Karpas-422 (cell line): ENCODE measurements at places on chromosomes 5 and 9. TPM values are rescaled to one million over a fixed set of nuclear protein-coding genes. Genes with fewer than 3 reads are reported as not detected.

NIM1K gene
- total RNA-seq: 9.3 and 10.2 TPM in 2 replicates

FAT2 gene
- total RNA-seq: not detected in 2 replicates

ASS1 gene
- not detected in 2 replicates for total RNA-seq

CTSV gene
- total RNA-seq: 0.22 and 6.5 TPM in 2 replicates

CEL gene
- total RNA-seq: 0.19 and 1.9 TPM in 2 replicates

- H3K27me3 ChIP-seq: no peaks in the 10 kb centered on the region
- H3K4me3 ChIP-seq: no peak overlapping the region
- H3K27ac ChIP-seq: no peak overlapping the region
These were observed 33.1 kb downstream of the FANCC start for GRCh38 chr9:95284162-95285080.

- H3K27ac ChIP-seq: no peak overlapping the region
- H3K4me3 ChIP-seq: no peak overlapping the region
- no peaks in the 10 kb centered on the region for H3K27me3 ChIP-seq
These were observed 11.3 kb upstream of the LHX2 start for GRCh38 chr9:124000161-124000783.

- no peak overlapping the region for H3K27ac ChIP-seq
- H3K36me3 ChIP-seq: no peaks in the 10 kb centered on the region
- H3K4me3 ChIP-seq: no peak overlapping the region
- DNase-seq: no peak
These were observed 432.4 kb downstream of the ACTL7B start for GRCh38 chr9:108423433-108423832.

- H3K4me3 ChIP-seq: no peak overlapping the region
- no peaks in the 10 kb centered on the region for H3K27me3 ChIP-seq
- DNase-seq: no peak
- no peaks in the 10 kb centered on the region for H3K4me1 ChIP-seq
- no peak overlapping the region for H3K27ac ChIP-seq
- no peaks in the 10 kb centered on the region for H3K36me3 ChIP-seq
These were observed 4.9 kb upstream of the ADRA1B start for GRCh38 chr5:159911349-159911748.

DNA sequence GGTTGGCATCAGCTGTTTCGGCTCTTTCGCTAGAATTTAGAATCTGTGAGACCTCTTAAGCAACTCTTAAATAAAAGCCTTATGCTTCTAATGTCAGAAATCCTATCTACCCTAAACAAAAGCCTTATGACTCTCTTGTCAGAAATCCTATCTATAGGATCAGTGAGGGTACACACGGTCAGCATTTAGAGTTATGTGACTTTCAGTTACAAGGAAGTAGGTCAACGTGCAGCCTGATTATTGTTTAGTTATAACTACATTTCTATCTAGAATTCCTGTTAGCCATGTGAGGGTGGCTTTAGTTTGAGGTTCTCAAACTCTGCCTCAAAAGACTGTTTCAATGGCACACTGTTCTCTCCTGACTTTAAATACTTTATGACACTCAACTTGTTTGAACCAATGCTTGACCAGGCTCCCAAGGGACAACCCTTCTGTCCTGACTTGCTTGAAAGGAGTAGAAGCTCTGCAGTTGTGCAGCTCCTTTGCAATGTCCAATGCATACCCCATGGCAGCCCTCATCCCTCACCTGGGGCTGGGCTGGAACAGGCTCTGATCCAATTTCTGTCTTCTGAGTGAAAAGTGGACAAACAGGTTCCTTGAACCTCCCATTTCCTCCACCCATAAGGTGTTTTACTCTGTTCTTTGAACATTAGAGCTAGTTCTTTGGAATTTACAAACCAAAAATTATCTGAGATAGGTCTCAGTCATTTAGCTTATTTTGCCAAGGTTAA, 251.6 kb upstream of the PIK3R1 start:
- no peaks in the 10 kb centered on the region for H3K36me3 ChIP-seq
- DNase-seq: no peak
- H3K27ac ChIP-seq: no peak overlapping the region
- no peak overlapping the region for H3K4me3 ChIP-seq
- no peaks in the 10 kb centered on the region for H3K27me3 ChIP-seq

- no peaks in the 10 kb centered on the region for H3K36me3 ChIP-seq
- no peaks in the 10 kb centered on the region for H3K4me1 ChIP-seq
- no peak overlapping the region for H3K27ac ChIP-seq
- no peaks in the 10 kb centered on the region for H3K27me3 ChIP-seq
These were observed 278.7 kb downstream of the PARP8 start for GRCh38 chr5:50945139-50945538.

- H3K36me3 ChIP-seq: peaks cover 7% of the 10 kb centered on the region; the same call in 1 of the 2 replicates
- H3K4me1 ChIP-seq: peaks cover 12% of the 10 kb centered on the region
- no peak overlapping the region for H3K27ac ChIP-seq
- DNase-seq: no peak
- H3K27me3 ChIP-seq: no peaks in the 10 kb centered on the region
- H3K4me3 ChIP-seq: no peak overlapping the region
These were observed 74.5 kb upstream of the SLC25A51 start for GRCh38 chr9:37978481-37978864.

DNA sequence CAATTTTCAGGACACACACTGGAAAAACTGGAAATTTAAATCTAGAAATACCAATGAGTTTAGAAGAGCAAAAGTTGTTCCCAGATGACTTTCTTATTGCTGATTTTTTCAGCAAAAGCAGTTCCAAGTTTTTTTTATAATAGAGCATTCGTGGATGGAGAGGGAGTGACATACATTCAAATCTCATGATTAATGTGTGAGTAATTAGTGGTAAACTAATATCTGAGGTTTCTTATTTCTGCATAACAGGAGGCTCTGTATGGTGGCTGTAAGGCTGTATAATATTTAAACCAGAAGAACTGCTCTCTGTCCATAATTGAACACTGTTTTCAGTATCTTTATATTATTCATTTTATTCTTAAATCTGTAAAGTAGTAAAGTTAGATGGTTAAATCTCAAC, 25.8 kb downstream of the LYSMD3 start:
- no peaks in the 10 kb centered on the region for H3K4me1 ChIP-seq
- H3K27me3 ChIP-seq: no peaks in the 10 kb centered on the region
- DNase-seq: no peak
- no peak overlapping the region for H3K4me3 ChIP-seq
- H3K36me3 ChIP-seq: peaks cover 64% of the 10 kb centered on the region

- H3K27ac ChIP-seq: no peak overlapping the region
- H3K36me3 ChIP-seq: peaks cover 11% of the 10 kb centered on the region; the same call in 1 of the 2 replicates
- H3K27me3 ChIP-seq: no peaks in the 10 kb centered on the region
- DNase-seq: no peak
These were observed 106.0 kb downstream of the SMIM23 start for GRCh38 chr5:171891595-171891994.

DNA sequence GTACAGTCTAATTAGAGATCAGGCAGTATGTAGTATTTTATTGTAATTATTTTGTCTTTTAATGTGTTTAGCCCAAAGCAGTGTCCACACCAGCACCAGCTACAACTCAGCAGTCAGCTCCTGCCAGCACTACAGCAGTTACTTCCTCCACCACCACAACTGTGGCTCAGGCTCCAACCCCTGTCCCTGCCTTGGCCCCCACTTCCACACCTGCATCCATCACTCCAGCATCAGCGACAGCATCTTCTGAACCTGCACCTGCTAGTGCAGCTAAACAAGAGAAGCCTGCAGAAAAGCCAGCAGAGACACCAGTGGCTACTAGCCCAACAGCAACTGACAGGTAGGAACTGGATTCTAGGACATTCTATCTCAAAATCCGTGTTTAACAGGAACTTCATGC, 23.2 kb downstream of the RAD23B start:
- no peak overlapping the region for H3K27ac ChIP-seq
- no peaks in the 10 kb centered on the region for H3K27me3 ChIP-seq
- H3K4me3 ChIP-seq: no peak overlapping the region
- H3K36me3 ChIP-seq: peaks cover 71% of the 10 kb centered on the region
- H3K4me1 ChIP-seq: peaks cover 23% of the 10 kb centered on the region

DNA sequence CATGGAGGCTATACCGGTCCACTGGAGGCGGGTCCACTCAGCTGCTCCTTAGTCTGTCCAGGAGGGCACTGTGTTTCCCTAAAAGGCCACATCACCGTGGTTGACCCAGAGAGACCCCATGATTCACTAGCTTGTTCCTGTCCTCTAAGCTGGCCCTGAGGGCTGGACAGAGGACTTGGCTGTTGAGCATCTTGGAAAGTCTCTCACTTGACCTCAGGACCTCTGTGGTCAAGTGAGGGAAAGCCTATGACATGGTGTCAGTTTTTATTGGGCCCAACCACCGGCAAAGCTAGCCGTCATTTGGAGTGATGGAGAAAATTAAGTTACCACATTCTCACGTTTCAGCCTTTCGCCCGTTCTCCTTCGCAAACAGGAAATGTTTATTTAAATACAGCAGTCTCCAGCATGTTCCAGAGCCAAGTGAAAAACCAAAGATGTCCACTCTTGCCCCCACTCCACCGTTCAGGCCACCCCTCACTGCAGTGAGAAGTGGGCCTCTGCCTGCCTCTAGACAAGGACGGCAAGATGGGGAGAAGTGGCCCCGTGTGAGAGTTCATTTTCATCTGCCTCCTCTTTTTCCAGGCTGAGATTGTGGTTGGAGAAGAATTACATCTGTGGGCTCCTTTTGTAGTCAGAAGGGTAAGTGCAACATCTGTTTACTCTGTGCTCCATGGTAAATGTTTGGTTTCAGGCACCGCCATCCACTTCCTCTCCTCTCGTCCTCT, 4.4 kb downstream of the SLIT3 start:
- H3K27ac ChIP-seq: no peak overlapping the region
- no peak for DNase-seq
- no peaks in the 10 kb centered on the region for H3K4me1 ChIP-seq

DNA sequence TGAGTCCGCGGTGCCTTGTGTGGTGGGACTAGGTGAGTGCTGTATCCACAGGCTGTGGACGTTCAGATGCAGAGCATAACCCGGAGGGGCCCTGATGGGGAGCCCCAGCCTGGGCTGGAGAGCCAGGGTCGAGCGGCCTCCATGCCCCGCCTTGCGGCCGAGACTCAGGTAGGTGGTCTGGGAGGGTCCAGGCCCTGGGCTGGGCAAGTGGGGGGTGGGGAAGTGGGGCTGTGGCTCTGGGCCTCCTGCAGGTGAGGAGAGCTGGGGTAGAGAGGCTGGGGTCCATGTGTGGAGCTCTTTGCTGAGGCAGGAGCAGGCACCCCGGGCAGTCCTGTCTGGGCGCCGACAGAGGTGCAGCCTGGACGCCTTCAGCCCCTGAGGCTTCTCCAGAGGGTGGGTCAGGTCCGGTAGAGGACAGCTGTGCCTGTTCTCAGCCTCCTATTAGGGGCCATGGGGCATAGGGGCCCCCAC, 241.1 kb downstream of the CACNA1B start:
- no peaks in the 10 kb centered on the region for H3K27me3 ChIP-seq
- H3K36me3 ChIP-seq: no peaks in the 10 kb centered on the region; the same call in 1 of the 2 replicates
- DNase-seq: no peak
- no peak overlapping the region for H3K27ac ChIP-seq
- H3K4me1 ChIP-seq: no peaks in the 10 kb centered on the region

GRCh38 chr5:95861221-95861863, 38.8 kb upstream of the GLRX start:
- no peaks in the 10 kb centered on the region for H3K36me3 ChIP-seq
- peaks cover 16% of the 10 kb centered on the region for H3K4me1 ChIP-seq
- H3K4me3 ChIP-seq: no peak overlapping the region
- H3K27ac ChIP-seq: no peak overlapping the region

GRCh38 chr9:82170866-82171265, 182.3 kb downstream of the SPATA31D1 start:
- H3K4me1 ChIP-seq: no peaks in the 10 kb centered on the region
- no peak overlapping the region for H3K27ac ChIP-seq
- H3K27me3 ChIP-seq: no peaks in the 10 kb centered on the region
- H3K36me3 ChIP-seq: no peaks in the 10 kb centered on the region
- no peak for DNase-seq
- H3K4me3 ChIP-seq: no peak overlapping the region

GRCh38 chr5:9374025-9374424, 171.8 kb downstream of the SEMA5A start:
- H3K27me3 ChIP-seq: no peaks in the 10 kb centered on the region
- H3K4me1 ChIP-seq: no peaks in the 10 kb centered on the region
- no peak overlapping the region for H3K27ac ChIP-seq

DNA sequence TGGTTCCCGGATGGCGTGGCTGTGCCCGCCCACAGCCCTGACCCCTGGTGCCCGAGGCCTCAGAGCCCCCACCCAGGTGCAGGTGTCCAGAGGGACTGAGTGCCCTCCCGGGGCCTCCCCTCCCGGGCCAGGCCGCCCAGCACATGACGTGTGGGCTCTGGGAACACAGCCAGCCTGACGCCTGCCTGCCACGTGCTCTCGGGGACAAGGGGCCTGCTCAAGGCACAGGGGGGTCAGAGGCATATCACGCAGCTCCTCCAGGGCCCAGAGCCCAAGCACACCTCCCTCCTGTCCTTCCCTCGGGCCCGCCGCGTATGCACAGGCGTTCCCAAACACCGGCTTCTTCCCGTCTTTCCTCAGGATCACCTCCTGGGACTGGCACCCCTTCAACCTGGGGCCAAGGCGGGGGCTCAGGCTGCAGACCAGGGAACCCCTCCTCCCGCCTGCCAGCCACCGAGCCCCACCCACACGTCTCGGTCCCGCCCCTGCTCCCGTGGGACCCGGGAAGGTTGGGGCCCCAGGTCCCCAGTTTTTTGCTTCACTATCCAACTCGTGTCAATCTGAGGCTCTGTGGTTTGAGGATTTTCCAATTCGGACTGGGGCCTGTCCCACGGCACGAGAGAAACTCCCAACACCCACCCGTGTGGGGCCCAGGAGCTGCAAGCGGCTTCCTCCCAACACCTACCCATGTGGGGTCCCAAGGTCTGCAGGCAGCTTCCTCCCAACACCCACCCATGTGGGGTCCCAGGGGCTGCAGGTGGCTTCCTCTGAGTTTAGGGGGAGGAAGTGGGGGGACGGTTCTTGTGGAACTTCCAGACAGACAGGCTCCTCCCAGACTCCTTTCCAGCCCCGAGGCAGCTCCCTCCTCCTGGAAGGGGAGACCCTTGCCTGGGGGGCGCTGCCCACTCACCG, 1.5 kb downstream of the LCN10 start:
- H3K27me3 ChIP-seq: no peaks in the 10 kb centered on the region
- peaks cover 10% of the 10 kb centered on the region for H3K4me1 ChIP-seq
- no peak for DNase-seq
- H3K4me3 ChIP-seq: no peak overlapping the region

DNA sequence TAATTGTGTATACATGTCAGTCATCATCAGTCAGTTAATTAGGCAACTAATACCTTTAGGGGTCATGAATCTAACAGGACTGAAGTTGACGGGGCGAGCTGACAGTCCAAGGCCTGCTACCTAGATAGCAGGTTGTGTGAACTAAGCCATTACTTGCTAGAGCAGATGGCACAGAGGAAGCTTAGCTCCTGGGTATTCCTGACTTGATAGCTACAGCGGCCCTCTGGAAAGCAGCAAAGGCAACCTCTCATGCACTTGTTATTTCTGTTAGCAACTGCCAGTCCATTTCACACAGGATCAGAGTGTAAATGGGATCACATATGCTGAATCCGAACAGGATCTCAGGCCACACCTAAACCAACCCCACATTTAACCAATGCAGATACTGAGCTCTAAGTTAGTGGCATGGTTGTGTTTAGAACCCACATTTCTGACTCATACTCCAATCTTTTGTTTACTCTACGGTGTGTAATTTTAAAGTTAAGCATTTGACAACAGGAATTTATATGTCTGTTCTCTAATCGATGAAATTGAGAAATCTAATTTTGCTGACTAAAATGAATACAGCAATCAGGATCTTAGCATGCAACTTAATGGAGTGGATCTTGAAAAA, 521.3 kb upstream of the ZNF608 start:
- DNase-seq: no peak
- H3K27ac ChIP-seq: no peak overlapping the region
- no peaks in the 10 kb centered on the region for H3K36me3 ChIP-seq
- no peaks in the 10 kb centered on the region for H3K4me1 ChIP-seq
- no peaks in the 10 kb centered on the region for H3K27me3 ChIP-seq
- H3K4me3 ChIP-seq: no peak overlapping the region
